Effector memory CD4-positive, alpha-beta T cell (primary cell): ENCODE measurements at places on chromosomes 12 and 14.

- DNase-seq, result no peak
These were observed 35.3 kb downstream of the PRKD1 start for GRCh38 chr14:29892327-29892726.

GRCh38 chr12:2358986-2359658, 306.3 kb downstream of the CACNA1C start:
- no peak for DNase-seq

DNA sequence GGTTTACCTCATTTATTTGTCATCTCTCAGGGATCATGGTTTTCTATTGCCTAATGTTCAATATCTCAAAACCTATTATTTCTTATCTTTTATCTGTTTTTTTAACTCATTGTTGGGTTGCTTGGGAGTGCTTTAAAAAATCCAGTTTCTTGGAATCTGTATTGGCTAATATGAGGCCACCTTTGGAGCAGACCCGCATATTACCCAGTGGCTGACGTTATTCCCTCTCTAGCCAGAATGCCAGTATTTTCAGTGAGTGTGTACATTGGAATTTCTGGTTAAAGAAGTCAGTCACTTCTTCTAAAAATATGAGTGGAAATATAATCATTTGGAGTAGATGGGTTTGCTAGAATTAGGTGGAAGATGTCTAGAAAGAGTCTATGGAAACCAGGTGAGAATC, 38.3 kb downstream of the PRMT8 start:
- no peak for DNase-seq

GRCh38 chr12:103680591-103681141, 93.6 kb downstream of the STAB2 start:
- no peak for DNase-seq

GRCh38 chr12:31768046-31768445, 39.2 kb upstream of the AMN1 start:
- DNase-seq, result no peak
